ENCODE measurements at places on chromosomes 3 and 15.
A peak's percentile ranks its signal among the peaks of the same experiment; 100 is the strongest.

GRCh38 chr3:171775943-171776342, 34.3 kb downstream of the PLD1 start:
- no peak for DNase-seq

DNA sequence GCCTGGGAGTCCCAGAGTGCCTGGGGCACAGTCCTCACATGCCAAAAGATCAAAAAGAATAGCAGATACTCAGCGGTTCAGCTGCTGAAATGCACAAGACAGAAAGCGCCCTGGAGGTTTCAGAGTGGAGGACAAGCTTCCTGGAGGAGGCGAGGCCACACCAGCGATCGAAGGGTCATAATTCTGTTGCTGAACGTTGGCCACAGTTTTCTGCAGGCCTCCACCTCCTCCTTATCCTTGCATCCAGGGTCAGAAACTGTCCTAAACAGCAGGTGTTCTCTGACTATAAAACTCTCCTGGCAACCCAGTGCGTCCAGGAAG, 220.3 kb upstream of the LINGO1 start:
- DNase-seq: no peak

DNA sequence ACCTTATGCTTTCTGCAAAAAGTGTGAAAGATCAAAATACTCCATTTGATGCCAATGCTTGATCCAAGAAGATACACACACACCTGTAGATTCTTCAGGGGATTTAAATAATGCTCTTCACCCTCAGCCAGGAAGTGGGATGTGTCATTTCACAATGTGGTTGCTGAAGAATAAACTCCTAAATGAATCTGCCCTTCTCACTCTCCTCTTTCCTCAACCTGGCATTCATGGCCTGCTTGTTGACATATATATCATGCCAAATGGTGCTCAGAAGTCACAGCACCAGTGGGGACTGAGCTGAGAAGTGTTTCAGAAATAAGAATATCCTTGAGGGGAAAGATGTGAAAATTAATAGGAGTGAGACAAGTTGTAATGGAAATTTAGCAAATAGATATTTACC, 146.6 kb upstream of the ARHGEF26 start:
- no peak for DNase-seq

DNA sequence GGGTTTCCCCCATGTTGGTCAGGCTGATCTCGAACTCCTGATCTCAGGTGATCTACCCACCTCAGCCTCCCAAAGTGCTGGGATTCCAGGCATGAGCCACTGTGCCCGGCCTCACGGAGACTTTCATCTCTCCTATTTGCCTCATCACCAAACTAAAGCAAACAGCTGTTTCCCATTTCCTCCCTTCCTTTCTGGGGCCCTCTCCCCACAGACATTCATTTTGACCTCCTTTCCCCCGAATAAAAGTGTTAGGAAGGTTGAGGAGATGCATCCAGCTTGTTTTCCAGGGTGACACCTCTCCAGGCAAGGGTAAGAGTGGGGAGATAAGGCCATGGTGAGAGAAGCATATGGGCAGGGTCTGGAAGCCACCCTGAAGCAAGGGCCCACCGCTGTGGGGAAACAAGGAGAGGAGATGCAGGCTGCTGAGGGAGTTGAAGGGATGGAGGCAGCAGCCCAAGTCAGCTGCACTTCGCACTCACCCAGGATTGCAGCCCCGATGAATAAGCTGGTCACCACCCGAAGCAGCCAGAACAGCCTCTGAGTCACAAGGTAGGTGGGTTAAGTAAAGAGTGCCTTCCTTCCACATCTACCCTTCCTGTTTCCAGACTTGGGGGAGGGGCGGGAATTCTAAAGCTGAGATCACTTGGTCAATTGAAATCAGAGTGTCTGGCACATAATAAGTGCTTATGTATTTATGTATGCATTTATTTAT, 7.7 kb downstream of the DUOXA2 start:
- DNase-seq: no peak

- no peak for DNase-seq
Measured at GRCh38 chr3:105850593-105850992, 18.2 kb downstream of the CBLB start.

- DNase-seq: no peak
Measured at GRCh38 chr3:9156604-9157003, 92.8 kb downstream of the SRGAP3 start.

- no peak for DNase-seq
Measured at GRCh38 chr3:153574445-153574844, 412.4 kb downstream of the RAP2B start.

GRCh38 chr15:39177561-39177960, 403.3 kb upstream of the THBS1 start:
- no peak for DNase-seq

DNA sequence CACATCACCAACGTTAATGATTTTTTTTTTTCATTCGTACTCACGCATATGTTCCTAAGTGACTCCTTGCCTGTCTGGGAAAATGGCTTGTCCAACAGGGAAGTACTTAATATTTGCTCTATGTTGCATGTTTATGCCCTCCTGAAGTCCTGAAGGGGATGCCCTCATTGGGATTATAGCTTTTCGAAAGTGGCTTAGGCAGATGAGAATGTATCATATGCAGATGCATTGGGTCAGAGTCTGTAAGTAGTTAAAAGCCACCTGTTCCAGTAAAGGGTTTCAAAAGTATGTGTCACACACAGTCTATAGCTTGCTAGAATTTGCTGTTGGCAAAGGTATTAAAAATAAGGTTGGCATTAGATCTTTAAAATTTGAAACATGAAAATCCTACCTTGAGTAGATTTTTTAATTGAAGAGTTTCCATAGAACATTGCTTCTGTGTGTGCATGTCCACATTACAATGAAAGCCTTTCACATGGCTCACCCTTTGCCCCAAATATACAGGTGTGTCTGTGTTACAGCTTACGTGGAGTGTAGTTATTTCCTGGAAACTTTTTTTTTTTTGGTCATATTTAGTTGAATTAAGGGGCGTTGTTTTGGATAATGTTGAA, 2.1 kb downstream of the ABHD17C start:
- no peak for DNase-seq

- DNase-seq: no peak
Measured at GRCh38 chr3:35677797-35678196, 38.5 kb downstream of the ARPP21 start.

- no peak for DNase-seq
Measured at GRCh38 chr15:100111125-100112060, 230.4 kb downstream of the ADAMTS17 start.

DNA sequence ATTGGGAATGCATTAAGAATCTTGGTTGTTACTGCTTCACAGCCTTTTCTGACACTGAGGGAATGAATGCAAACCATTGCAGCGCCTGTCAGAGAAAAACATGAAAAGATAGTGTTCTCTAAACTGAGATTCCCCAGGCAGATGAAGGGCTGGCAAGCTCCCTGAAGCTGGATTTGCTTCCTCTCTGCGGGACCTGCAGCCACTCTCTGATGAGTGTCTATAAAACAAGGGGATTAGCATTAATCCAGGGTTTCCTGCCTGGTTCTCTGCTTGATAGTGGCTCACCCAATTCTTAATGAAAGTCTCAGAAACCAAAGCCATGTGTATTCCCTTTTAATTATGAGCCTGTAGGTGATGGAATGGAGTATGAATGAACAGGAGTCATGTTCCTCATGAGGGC, 344.3 kb upstream of the UMPS start:
- DNase-seq: no peak

GRCh38 chr15:40483919-40484318, 13.1 kb downstream of the CHST14 start:
- no peak for DNase-seq

DNA sequence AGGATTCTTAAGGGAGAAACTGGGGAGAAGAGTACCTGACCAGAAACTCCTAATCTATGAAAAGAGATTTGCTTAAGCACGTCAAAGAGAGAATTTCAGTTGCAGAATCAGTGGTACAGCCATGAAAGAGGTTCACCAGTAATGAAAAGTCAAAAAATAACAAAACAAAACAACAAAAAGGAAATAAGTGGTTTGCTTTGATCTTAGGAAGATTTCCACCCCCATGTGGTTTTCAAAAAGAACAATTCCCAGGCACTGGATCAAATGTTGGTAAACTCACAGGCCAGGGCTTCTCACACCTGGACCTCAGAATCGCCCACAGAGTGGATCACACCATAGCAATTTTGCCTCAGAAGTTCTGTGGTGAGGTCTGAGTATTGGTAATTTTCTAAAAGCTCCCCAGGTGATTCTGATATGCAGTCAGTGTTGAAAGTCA, 67.5 kb downstream of the TMEM39A start:
- DNase-seq: no peak

- no peak for DNase-seq
Measured at GRCh38 chr3:78178740-78179363, 1139.0 kb downstream of the ROBO2 start.

GRCh38 chr3:29649815-29650547, 369.1 kb downstream of the RBMS3 start:
- no peak for DNase-seq

GRCh38 chr3:129060276-129061022, at the start of gene GP9:
TSS of gene GP9 (plus strand) at chr3:129060779. CDS start at chr3:129061740, 961 bp downstream.
- DNase-seq: no peak

DNA sequence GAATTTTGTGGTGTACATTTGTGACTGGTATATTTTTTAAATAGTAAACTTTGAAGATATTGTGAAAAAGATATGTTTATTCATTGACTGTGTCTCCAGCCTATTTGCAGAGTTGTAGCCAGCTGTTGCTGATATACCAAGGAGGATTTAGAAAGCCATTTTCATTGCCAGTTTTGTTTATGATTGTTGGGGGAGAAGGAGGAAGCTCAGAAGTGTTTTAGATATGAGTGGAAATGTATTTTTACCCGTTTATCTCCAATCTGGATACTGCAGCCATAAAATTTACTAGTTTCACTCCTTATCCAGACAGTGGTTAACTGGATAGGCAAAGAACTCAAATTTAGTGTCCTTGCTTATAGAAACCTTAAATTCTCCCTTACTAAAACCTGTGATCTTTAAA, 18.8 kb downstream of the ATP11B start:
- DNase-seq: no peak

GRCh38 chr3:172678068-172678467, 32.8 kb downstream of the NCEH1 start:
- DNase-seq: no peak

- DNase-seq: no peak
Measured at GRCh38 chr15:67068710-67069400, 3.5 kb downstream of the SMAD3 start.

GRCh38 chr3:102722317-102722716, 287.5 kb downstream of the ZPLD1 start:
- DNase-seq: no peak

- DNase-seq: no peak
Measured at GRCh38 chr15:91127236-91127955, 27.3 kb downstream of the SV2B start.

- DNase-seq: no peak
Measured at GRCh38 chr3:183796372-183796771, 29.0 kb downstream of the MAP6D1 start.

DNA sequence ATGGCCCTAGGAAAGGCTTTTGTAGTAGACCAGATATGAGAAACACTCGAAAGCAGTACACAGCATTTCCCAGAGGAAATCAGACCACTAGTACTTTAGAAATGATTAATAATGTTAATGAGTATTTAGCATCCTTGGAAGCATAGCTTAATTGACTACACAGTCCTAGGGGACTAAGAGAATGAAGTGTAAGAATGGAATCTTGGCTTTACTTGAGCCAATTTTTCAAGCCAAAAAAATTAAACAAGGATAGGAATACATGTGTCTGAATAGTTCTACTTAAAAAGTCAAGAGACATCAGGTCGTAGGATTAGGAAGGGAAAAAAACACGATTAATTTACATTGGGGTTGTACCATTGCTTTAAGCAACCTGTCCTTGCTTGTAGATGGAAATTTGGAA, 38.2 kb downstream of the DPPA2 start:
- DNase-seq: no peak

GRCh38 chr3:90011131-90011530, 903.7 kb downstream of the EPHA3 start:
- DNase-seq: no peak

- DNase-seq: no peak
Measured at GRCh38 chr15:65333856-65334255, 29.4 kb downstream of the RNU5B-1 start.

DNA sequence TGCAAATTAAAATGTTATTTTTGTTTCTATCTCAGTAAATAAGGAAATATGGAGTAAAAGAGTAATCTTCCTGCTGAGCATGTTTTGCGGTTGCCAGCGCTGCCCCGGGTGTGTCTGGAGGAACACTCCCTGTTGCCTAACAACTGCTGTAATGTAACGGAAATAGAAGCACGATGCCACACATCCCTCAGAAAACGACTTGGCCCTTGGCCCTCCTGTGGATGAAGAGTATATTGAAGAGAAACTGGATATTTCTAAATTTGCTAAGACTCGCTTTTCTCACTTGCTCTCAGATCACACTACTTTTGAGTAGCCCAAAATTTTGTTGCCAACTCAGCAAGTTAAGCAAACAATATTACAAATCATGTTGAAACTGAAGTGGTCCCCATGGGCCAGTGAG, 18.9 kb downstream of the CX3CR1 start:
- peak; percentile 31 for DNase-seq

GRCh38 chr3:153829606-153830170, 291.5 kb upstream of the ARHGEF26 start:
- no peak for DNase-seq

DNA sequence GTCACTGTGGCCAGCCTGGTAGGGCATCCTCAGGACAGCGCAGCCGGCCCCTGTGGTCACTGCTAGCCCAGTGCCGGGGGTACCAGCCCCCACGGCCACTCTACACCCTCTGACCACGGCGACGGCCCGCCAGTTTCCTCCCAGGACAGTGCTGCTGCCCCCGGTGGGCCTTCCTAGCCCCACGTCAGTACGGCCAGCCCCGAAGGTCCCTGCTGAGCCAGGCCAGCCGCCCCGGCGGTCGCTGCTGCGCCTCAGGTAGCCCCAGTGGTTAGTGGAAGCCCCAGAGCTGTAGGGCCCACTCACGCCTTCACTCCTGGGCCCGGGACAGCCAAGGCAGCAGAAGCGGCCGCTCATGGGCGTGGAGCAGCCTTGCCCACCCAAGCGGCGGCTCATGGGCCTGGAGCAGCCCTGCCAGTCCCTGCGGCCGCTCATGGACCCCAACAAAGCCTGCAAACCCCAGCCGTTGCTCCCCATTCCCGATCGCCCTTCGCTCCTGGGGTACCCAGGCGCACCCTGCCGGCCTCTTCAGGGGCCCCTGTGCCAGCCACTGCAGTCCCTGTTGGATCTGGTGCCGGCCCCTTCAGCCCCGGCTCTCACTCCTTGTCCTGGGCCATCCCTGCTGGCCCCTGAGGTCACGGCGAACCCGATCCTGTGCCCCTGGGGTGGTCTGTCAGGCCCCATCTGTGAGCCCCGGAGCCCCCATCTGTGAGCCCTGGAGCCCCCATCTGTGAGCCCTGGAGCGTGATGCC, 9.5 kb upstream of the ROPN1B start:
- no peak for DNase-seq

DNA sequence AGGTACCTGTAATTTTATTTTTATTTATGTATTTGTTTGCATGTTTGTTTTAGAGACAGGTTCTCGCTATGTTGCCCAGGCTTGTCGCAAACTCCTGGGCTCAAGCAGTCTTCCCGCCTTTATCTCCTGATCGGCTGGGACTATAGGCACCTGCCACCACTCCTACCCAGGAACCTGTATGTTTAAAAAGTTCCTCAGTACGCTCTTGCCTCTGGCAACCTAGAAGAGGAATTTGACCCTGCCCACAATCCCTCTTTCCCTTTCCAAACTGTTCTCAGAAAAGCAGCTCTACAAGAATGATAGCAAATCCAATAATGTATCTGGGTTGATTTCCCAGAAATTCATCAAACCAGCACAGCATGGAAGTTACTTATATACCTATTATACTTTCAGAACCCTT, 20.9 kb upstream of the PHLDB2 start:
- DNase-seq: no peak

Data from endothelial cell (in vitro differentiated cells).